ENCODE measurements at places on chromosomes 11 and 22.

GRCh38 chr22:20026204-20026908 is 5.4 kb downstream of the TANGO2 start:
- no peak for DNase-seq

DNA sequence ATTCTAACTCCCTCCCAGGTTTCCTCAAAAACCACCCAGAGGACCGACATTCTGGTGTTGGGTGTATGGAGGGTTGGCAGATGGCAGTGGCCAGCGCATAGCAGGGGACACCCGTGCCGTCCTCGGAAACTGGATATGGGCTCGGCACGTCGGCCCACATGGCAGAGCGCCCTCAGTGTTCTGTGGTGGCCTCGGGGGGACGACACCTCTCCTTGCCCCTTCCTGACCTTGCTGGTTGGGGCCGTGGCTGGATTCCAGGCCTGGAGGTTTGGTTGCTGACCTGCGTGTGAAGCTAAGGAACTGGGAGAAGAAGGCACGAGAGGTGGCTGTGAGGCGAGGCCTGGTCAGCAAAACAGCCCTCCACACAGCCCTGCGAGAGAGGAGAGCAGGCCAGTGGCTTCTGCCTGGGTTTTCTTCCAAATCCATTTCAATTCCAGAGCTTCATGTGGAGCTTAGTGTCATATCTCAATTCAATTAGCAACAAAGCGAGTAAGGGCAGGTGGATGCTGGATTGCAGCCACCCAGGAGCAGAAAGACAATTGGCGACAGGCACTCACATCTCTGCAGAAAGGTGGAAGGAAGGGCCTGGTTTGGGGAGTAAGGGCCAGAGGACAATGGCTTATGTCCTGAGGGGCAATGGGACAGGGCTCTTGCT is 478.4 kb downstream of the BRD1 start:
- no peak for DNase-seq

DNA sequence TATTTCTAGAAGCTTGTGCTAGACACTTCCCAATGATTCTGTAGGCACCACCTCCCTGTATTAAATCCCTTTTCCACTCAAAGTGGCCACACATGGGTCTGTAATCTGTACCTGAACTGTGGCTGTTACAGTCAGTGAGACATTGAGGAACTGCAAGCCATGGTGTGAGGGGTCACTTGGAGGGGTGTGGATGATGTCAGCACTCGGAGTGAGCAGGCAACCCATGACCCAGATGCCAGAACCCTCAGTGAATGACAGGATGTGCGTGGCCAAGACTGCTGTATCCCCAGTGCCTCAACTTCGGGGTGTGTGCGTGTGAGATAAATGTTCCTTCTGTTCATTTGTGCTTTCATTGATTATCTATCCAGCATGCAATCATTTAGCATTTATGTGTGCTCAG is 14.7 kb upstream of the SHANK3 start:
- no peak for DNase-seq

DNA sequence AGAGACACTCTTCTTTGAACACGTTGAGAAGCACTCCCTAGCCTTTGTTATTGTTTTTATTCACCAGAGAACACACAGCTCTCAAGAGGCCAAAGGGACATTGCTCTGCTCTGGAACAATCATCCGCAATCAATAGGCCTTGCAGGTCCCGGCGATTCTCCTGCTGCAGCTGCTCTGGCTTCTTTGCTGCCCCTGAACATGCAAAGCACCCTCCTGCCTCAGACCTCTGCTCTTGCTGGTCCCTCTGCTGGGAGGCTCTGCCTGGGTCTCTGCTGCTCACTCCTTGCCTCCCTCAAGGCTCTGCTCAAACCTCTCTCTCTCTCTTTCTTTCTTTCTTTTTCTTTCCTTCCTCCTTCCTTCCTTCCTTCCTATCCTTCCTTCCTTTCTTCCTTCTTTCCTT is 232.7 kb downstream of the DSCAML1 start:
- DNase-seq: no peak

- no peak for DNase-seq
Observed at GRCh38 chr22:46547883-46548244, 10.4 kb upstream of the CELSR1 start.

DNA sequence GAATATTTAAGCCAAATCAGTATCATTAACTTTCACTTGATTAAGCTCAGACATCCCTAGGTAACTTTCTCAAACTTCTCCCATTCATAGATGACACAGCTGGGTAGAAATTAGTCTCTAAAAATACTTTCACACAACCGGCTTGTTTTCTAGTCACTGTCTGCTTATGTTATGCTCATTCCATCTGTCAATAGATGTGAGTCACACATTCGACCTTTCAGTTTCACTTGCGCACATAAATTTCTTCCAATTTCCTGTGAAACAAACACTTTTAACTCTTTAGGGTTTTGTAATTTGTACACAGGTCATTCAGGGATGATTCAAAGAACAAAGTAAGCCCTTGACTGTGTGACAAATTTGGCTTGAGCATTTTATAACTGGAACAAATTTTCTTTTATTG is 723.0 kb downstream of the KCNA4 start:
- DNase-seq: no peak

- no peak for DNase-seq
Observed at GRCh38 chr11:101008961-101009689, 120.5 kb downstream of the PGR start.

DNA sequence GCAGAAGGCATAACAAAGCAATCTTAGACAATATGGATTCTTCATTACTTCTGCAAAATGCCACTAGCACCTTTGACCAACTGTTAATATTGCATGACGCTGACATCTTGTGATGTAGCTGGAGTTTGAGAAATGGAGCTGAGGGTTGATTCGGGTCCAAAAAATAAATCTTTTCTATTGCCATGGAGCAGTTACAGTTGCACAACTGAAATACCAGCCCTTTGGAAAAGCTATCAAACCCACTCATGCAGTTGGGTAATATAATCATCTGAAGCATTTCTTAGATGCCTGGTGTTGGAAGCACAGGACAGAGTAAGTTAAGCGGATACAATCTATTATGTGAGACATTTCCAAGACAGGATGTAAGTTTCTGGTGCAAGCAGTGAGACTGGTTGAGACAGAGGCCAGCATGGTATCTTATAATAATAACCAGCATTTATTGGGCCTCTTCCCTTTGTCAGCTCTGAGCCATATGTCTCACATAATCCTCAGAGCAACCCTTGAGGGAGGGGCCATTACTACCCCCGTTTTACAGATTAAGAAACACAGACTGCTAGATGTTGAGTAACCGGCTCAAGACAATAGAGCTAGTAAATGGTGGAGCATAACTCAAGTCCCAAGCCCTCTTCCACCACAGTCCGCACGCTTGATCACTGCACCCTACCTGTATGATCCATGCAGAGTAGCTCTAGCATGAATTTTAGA is 74.9 kb upstream of the CAPRIN1 start:
- DNase-seq: no peak

DNA sequence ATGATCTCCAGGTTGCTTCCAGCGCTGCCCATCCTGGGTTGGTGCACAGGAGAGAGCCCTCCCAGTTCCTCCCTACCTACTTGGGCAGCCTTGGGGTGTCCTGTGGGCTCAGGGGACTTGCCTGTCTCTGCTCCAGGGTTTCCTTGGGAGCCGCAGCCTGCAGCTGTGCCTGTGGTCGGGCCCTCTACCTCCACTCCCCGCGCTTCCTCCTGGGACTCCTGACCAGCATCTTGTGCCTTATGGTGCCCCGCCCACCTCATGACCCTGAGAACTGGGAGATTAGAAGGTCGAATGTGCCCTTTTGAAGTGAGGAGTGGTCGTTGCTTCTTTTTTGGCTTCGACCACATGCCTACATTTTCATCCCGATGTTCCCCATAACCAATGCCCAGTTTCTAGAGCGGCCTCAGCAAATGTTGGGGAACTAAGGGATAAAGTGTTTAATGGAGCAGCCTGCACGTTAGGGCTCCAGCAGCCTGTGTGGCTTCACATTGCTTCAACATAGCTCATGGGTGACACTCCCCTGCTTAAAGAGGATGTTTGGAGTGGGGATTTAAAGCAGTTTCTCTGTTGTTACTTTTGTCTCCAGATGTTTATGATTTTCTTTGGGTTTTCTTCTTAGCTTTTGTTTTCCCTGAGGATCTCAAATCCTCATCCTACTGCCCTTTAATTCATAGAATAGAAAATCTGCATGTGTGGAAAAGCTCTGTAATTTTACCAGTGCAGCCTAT is 248.8 kb downstream of the TBC1D22A start:
- DNase-seq: no peak

GRCh38 chr22:46968359-46968740 is 205.9 kb downstream of the TBC1D22A start:
- DNase-seq: no peak

DNA sequence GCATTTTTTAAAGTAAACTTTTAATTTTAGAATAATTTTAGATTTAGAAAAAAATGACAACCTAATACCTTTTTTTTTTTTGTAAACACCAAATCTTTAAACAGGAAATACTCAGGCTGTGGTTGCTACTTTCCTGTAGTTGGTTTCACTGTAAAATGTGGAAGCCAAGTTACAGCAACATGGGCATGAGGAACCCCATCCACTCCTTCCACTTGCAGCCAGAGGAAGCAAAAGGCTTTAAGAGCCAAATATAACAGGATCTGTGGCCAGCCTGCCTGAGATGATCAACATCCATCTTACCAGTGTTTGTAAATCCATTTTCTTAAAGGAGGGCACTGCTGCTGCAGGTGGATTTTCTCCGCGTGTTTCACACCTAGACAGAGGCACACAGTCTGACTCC is 66.2 kb downstream of the TNRC6B start:
- no peak for DNase-seq

GRCh38 chr11:2421226-2421994 is 20.9 kb downstream of the TSSC4 start:
- no peak for DNase-seq

DNA sequence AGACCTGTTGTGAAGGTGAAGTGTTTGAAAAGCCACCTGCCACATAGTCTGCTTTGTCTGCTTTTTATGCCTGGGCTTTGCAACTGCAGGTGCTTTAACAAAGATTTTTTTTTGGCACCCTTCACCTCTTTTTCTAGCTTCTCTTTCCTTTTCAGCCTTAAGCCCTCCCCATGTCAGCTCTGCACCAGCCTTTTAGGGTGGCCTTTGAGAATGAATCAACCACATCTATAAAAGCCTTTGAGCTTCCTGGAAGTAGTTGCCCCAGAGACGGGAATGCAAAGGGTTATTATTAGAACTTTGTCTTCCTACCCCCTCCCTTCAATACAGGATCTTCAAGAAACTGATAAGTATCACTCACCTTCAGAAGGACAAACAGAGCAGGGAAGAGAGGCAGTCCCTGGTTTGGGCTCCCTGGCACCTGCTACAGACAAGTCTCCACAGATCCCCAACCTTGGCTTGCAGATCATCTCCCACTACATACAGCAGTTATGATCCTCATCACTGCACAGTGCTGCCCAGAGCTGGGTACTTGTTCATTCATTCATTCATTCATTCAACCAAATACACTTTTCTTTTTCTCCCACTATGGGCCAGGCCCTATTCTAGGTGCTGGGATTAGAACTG is 8.0 kb downstream of the PVALB start:
- DNase-seq: no peak

DNA sequence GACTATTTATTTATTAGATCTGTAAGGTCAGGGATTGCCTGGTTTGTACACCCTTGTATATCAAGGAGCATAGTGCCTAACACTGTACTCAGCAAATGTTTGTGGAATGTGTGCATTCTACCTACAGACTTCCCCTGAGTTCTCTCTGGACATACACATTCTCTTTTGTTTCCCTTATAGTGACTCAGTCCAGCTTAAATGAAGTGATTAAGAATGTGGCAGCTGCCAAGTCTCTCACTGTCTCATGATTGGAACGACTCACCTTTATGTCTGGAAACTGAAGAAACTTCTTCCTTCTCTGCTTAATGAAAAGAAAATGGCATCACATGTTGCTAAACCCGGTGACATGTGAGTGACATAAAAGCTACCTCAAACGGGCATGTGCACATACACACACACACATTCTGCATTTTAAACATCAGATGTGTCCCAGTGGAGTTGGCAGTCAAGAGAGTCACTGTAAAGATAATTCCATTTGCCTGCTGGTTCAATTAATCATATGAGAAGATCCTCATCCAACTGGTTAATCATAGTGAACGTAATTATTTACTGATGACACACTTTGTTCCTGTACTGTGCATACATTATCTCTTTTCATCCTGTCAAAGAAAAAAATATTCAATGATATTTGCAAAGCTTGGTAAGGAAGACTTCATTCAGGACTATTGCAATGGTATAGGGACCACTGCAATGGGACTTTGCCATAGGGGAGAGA is 42.8 kb downstream of the GLYAT start:
- no peak for DNase-seq

- no peak for DNase-seq
Observed at GRCh38 chr11:35349897-35350296, 69.5 kb downstream of the SLC1A2 start.

- peak; percentile 72 for DNase-seq
Observed at GRCh38 chr11:65653229-65654225, 9.2 kb downstream of the RELA start.

All from coronary artery (tissue), 2 donors.